H7 (cell line): ENCODE measurements at places on chromosomes 2 and 18.
A peak's percentile ranks its signal among the peaks of the same experiment; 100 is the strongest.

DNA sequence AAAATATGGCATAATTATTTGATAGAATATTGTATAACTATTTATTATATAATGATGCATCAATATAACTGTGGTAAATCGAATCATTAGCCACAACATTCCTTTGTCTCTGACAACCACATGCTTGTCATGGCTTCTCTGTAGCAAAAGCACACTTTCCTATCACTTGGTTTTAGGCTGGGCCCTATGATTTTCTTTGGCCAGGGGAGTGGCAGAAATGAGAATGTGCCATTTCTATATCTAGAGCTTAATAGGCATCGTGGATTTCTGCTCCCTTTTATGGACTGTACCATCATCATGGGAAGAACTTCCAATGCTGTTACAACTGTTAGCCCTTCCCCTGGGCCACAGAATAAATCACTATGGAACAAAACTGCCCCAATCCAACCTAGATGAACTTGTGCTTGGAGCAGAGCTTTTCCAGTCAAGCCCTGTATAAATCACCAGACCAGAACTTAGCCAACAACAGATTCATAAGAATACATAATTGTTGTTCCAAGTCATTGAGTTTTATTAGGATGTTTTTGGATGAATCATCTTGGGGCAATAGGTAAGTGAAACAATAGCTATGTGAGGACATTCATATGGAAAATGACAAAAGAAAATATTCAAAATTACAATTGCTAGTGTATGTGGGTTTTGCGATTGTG lies 715.8 kb downstream of the ERBB4 start:
- DNase-seq = no peak

GRCh38 chr2:50602636-50603327 lies 429.1 kb downstream of the NRXN1 start:
- DNase-seq = no peak

DNA sequence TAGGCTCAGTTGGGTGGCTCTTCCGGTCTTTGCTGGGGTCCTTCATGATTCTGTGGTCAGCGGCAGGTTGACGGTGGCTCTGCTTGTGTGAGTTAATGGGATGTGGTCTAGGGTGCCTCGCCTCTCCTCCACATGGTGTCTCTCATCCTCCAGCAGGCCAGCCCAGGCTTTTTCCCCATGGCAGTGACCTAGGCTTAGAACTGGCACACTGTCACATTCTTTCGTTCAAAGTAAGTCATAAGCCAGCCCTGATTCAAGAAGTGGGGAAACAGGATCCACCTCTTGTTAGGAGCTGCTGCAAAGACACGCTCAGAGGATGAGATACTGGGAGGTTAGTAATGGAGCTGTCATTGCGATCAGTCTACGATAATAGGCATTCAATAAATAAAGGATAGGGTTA lies 46.0 kb upstream of the CTIF start:
- DNase-seq = no peak

DNA sequence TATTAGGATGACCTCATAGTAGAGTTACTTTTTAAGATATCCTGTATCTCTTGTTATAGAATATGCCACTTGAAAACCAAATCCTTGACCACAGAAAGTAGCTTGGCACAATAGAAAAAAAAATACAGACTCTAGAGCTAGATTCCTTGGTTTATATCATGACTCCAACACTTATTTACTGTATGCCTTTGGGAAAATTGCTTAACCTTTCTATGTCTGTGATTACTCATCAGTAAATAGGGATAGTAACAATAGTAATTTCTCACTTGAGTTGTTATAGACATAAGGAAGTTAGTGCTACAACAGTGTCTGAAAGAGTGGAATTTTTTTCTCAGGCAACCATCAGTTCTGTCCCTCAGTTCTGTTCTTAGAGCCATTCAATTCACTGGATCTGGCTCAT lies 193.8 kb downstream of the GULP1 start:
- DNase-seq = no peak

- peak; percentile 13 for DNase-seq
Measured at GRCh38 chr2:181466661-181467576, 9.7 kb downstream of the ITGA4 start.

DNA sequence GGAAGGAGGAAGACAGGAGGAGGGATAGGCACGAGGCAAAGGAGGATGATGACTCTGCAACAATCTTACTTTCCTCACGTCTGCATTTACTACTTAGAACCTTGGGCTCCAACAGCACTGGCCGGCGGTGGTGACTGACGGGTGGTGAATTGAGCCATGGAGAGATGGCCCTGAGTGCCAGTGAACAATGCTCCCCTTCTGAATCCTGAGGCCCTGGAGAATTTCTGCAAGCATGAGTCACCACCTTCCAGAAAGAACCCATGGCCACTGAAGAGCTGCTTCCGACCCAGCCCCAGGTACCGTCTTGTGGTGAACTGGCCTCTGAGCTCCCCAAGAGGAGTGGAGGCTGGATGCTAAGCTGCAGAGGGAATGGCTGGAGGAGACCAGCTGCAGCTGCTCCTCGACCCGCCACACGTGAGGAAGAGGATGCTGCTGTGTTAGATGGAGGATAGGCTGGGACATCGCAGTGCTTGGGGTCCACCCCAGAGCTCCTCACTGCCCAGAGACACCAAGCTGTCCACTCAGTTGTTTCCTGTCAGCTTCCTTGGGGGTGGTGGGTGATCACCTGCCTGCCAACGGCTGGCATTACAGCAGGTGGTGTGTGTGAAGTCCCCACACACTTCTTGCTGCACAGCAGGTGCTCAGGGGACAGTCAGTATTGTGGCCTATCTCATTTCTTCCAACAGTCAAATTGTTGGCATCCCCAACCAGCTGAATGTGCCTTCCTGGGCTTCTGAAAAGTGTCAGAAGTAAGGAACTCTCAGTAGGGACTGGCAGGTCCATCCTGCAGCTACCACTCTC lies 186.5 kb upstream of the ID2 start:
- no peak for DNase-seq

GRCh38 chr2:196105951-196106350 lies 37.3 kb upstream of the DNAH7 start:
- DNase-seq = no peak
